HFF-Myc (cell line): ENCODE measurements at places on chromosomes 11 and 22.

DNA sequence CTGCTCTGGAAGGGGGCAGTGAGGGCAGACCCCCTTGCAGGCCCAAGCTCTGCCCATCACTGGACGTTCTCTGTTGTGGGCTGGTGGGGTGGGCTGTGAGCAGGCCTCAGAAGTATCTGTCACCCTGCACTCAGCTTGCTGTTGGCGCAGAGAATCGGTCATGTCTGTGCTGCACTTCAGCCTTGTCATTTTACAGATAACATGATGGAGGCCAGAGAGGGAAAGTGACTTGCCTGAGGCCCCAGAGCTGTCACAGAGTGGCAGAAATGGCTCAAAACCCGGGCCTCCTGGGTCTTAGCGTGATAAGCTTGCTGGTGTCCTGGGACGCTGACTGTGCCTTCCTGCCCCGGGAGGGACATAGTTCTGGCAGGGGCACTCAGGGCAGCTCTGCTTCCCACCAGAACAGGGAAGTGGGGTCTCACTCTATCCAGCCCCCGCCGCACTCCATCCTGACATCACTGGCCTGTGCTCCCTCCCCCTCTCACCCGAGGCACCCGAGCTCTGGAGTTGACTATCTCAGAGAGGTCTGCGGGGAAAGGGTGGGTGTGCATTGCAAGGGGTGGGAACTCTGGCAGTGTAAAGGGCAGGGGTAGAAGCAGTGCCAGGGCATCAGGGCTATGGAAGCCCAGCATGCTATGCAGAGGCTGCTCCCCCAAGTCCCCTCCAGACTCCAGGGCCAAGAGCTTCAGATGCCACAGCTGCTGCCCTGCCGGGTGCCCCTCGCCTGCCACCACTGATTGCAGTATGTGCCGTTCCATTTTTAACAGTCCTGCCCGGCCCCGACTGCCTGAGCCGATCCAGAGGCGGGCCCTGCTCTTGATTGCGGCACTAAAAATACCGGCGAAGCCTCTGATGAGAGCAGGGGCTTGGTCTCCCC lies 50.4 kb upstream of the NECTIN1 start:
- DNase-seq: no peak

GRCh38 chr22:40685406-40685805 lies 6.1 kb downstream of the MCHR1 start:
- DNase-seq: no peak

DNA sequence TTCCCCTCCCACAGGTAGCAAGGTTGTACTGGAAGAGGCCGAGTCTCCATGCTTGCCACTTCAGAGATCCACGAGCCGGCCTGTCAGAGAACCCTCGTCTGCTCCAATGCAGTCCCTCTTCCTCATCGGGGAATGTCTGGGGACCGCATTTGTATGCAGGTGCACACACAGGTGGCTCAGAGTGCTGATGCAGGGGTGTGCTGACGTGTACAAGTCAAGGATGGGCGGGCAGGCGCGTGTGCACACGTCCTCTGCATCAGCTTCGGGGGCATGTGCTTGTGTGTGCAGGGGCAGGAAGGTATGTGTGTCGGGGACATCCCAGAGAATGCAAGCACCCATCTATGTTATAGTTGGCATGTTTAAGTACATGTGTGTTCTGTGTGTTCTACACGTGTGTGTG lies 49.4 kb downstream of the ELFN2 start:
- DNase-seq: no peak

DNA sequence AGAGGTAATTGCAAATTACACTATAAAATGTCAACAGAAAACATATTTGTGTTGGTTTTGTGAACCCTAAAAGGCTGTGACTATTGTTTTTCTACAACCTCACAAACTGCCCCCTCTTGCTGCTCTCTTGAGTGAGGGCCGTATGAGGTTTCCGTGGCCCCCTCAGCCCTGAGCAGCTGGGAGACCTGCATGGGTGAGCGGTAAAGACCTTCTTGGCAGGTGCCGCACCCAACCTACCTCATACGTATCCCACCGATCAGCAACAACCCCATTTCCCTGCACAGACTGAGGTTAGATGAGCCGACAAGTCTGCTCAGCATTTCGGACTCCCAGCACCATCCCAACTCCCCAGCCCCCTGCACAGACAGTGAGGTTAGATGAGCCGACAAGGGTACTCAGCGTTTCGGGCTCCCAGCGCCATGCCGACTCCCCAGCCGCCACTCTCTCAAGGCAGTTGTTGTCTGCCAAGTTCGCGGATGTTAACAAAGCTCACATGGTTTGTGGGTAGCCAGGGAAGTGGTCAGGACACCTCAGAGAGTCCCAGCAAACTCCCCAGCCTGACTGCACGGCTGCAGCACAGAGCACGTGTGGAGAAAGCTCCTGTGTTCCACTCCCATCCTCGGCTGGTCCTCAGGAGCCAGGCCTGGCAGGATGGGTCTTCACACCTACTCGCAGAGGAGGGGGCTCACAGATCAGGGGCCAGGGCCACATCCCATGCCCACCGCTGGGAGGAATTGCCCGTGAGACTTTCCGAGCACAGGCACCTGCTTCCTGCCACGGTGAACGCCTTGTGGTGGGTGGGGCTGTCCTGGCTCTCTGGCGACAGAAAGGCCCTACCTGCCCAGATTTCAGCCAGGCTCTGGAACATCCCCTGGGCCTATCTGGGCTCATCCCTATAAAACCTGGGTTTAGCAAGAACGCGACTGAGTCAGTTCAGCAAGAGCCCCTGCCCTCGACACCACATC lies 502.9 kb downstream of the BRD1 start:
- DNase-seq: no peak

- DNase-seq: no peak
Measured at GRCh38 chr11:70729949-70730348, 331.6 kb downstream of the CTTN start.

GRCh38 chr22:40388231-40388630 lies 17.8 kb downstream of the SGSM3 start:
- DNase-seq: no peak

- DNase-seq: no peak
Measured at GRCh38 chr11:113664981-113665710, 41.0 kb downstream of the TMPRSS5 start.

DNA sequence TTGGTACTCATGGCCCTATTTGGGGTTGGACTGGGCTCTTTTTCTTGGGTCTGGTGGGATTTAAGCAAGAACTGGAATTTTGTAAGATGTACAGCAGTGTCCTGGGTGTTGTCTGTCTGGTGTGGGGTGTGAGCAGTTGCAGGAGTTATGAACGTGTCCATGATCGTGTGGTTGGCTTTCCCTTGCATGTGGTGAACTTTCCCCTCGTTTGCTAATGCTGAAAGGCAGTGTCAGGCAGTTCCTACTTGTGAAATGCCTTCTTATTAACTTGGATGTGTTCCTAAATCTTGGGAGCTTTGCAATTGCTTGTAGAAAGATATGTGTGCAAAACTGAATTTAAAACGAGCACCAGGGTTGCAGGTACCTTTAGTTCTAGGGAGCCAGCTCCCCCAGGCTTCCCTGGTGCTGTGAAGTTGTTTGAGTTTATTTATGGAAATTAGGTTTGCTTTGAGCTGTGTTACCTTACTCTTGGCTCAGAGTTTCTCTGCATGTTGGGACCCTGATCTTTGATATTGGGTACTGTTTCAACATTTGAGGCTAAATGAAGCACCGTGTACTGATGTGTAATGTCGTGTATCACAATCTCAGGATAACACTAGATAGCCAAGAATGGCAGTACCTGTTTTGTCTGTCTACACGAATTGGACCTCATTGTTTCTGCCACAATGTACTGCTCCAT lies 35.8 kb upstream of the HSD17B12 start:
- DNase-seq: no peak

DNA sequence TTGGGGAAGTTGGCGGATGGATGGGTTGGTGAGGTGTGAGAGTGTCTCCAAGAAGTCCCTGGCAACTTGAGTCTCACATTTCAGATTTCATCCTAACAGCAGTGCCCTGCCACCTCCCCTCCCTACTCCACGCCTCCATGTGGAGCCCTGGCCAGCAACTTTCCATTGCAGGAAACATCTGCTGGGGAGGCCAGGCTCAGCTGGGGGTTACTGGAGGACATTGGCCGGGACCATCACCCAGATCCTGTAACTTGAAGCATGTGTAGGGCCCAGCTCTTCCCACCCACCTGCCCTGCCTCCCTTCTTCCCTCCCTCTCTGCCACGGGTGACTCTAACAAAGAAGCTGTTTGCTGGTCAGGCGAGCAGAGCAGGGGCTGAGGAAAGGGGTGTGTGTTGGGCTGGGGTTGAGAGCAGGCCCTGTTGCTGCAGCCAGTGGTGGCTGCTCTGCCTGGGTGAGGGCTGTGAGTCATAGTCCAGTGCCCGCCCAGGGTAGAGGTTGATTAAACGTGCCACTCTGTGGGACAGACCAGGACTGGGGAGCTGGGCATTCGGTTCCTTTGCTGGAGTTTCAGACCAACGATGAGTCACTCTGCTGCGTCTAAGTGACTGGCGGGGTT lies 64.0 kb downstream of the SCN3B start:
- no peak for DNase-seq

DNA sequence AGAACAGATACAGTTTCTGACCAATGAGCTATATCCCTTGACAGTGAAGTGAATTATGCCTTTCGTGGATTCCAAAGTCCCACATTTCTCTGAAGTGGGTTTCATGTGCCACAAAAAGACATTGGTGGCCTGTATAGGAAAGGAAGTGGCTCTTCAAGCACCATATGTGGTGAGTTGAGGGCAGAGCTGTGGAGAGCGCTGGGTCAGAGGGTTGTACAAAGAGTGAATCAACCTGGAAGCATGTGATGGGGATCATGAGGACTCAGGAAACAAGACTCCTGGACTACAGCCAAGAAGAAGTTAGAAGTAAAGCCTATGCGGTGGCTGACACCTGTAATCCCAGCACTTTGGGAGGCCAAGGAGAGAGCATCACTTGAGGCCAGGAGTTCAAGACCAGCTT lies 579 bp upstream of the SLC5A4 start:
- DNase-seq: no peak

- no peak for DNase-seq
Measured at GRCh38 chr11:80593648-80594374, 1153.0 kb upstream of the TENM4 start.
